NAMALWA (cell line): ENCODE measurements at places on chromosomes 2 and 18.
A peak's percentile ranks its signal among the peaks of the same experiment; 100 is the strongest.

DNA sequence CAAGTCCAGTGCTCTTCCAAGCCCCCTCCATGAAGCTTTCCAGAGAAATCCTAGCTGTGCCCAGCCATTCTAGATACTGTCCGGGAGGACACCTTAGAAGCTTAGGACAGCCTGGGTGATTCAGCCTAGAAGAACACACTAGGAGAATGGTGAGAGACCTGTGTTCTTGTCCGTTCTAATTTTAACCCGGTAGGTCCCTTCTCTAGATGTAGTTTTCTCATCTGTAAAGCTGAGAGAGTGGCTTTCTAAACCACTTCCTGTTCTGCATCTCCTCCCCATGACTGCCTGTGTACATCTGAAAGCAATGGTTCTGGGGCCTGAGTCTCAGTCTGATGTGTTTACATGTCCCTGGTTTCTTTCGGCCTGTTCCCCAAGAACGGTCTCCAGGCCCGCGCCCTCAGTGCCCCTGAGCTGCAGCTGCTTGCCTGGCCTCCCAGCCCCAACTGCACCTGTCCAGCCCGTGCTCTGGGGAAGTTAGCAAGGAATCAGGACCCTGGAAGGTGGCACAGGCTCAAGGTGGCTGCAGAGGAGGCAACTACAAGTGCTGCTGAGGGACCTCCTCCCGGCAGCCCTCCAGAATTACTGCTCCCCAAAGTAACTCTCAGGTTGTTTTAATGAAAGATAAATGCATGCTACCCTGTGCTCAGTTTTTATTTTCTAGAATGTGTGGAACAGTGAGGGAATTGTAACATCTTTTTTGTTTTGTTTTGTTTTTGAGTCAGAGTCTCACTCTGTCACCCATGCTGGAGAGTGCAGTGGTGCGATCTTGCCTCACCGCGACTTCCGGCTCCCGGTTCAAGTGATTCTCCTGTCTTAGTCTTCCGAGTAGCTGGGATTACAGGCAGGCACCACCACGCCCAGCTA, 105.9 kb downstream of the LBH start:
- peak; percentile 85 for DNase-seq

GRCh38 chr18:38076346-38077070, 510.9 kb upstream of the CELF4 start:
- DNase-seq, result no peak

GRCh38 chr2:216221811-216222210, 112.7 kb downstream of the XRCC5 start:
- no peak for DNase-seq

GRCh38 chr2:96502891-96503636, 2.1 kb downstream of the NEURL3 start:
- DNase-seq, result no peak

DNA sequence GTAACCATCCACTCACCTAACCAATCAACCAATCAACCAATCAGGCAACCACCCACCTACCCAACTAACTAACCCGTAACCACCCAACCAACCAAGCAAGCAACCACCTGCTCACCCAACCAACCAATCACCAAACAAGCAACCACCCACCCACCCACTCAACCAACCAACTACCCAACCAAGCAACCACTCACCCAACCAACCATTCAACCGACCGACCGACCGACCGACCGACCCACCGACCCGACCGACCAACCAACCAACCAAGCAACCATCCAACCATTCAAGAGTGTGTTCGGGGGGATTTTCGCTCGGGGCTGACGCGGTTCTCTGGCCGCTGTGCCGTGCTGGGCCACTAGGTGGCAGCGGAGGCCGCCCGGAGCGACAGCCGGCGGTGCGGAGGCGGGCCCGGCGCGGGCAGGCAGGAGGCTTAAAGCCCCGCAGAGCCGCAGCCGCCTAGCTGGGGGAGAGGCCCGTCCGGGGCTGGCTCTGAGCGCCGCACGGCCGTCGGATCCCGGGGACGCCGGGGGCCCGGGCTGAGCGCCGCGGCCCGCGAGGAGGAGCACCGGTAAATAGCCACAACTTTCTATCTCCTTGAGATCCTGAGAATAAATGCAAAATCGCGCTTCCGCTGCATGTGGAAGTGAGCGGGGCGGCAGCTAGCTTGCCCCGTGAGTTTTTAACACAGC, at the start of gene MC5R:
MC5R (plus strand) TSS at position 443 of the 689 bp plus-strand sequence. CDS start 1,617 bp downstream, outside the sequence.
- peak; percentile 72 for DNase-seq

DNA sequence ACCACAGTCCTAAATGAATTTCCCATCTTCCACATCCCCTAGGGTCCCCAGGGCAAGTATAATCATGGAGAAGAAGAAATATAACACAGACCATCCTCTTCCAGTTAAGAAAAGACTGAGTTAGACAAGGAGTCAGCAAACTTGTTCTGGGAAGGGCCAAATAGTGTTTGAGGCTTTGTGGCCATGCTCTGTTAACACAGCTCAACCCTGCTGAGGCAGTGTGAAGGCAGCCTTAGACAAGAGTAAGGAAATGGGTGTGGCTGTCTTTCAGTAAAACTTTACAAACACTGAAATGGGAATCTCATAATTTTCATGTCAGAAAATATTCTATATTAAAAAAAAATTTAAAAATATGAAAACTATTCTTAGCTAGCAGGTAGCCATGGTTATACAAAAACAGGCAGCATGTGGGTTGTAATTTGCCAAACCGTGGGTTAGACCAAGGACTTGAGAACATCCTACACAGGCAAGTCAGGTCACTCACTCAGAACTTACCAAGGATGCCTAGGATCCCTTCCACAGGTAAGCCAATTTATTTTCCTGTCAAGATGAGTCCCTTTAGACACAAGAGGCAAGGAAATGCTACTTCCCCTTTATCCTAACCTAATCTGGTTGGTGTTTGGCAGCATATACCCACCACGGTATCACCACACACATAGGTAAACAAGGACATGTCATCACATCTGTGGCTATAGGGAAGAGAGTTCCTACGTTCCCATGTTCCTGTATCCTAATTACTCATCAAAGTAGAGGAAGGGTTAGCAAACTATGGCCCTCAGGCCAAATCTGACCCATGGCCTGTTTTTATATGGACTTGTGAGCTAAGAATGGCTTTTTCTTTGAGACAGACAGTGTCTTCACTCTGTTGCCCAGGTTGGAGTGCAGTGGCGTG, 31.9 kb downstream of the C2orf74 start:
- DNase-seq, result peak; percentile 24

GRCh38 chr2:132816234-132816633, 146.2 kb upstream of the LYPD1 start:
- no peak for DNase-seq
